Activated CD4-positive, alpha-beta T cell treated with anti-CD3 and anti-CD28 coated beads, Interleukin-2, Interleukin-4, amounts not matched to agents 100 ng/mL and 50 ng/mL, durations not matched to agents 16 hours and 8 hours (primary cell): ENCODE measurements at places on chromosomes 4 and X.

DNA sequence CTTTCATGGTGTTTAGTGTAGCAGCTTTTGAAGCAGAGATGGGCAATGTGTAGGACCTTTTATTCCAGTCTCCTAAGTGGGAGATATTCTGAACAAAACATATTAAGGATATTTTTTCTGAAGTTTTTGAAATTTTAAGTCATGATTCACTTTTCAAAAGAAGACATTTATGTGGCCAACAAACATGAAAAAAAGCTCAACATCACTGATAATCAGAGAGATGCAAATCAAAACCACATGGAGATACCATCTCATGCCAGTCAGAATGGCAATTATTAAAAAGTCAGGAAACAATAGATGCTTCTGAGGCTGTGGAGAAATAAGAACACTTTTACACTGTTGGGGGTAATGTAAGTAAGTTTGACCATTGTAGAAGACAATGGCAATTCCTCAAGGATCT is 76.0 kb downstream of the FAT4 start:
- no peak for DNase-seq

- DNase-seq: no peak
These were observed at the start of gene MTNR1A for GRCh38 chr4:186554914-186555827. TSS of gene MTNR1A (minus strand) at chr4:186555567. CDS start at chr4:186555365, 202 bp downstream.

- no peak for DNase-seq
These were observed 1.4 kb downstream of the PLXNB3 start for GRCh38 chrX:153765138-153766079.

DNA sequence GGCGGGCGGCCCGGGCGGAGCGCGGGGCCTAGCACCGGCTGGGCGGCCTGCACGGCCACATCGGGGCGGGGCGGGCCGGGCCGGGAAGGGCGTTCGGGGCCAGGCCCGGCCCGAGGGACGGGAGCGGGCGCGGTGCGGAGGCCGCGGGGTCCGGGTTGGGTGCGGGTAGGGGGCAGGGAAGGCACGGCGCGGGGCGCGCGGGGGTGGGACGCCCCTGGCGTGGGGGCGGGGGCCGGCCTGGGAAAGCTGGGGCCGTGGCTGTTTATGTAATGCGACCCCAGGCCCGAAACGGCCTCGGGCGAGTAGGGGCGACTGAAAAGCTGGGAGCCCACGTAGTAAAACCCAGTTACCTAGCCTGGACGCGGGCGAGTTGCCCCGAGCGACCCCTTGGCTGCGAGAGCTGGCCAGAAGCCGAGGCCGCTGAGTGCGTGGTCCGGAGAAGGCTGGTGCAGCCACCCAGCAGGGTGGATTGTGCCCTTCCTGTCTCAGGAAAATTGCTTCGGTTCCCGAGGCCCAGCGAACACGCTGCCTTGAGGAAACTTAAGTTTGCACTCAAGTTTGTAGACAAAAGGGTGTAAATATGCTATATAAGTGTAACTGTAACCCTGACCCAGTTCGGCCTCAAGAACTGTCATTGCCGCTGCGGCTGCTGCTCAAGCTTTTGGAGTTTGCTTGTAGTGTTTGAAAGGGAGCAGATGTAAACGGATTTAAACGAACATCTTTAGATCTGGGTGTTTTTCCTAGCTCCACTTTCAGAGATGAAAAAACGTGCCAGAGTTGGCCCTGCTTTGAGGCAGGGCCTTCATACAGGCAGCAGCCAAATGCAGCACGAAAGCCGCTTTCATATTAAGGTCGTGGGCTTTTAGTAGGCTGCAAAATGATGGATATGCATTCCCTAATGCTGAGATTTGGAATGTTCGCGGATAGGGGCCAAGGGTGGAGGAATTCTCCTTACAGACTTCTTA is 674 bp downstream of the SEC24B start:
- DNase-seq: no peak

- no peak for DNase-seq
These were observed 196.9 kb downstream of the NSUN7 start for GRCh38 chr4:40946652-40947051.

DNA sequence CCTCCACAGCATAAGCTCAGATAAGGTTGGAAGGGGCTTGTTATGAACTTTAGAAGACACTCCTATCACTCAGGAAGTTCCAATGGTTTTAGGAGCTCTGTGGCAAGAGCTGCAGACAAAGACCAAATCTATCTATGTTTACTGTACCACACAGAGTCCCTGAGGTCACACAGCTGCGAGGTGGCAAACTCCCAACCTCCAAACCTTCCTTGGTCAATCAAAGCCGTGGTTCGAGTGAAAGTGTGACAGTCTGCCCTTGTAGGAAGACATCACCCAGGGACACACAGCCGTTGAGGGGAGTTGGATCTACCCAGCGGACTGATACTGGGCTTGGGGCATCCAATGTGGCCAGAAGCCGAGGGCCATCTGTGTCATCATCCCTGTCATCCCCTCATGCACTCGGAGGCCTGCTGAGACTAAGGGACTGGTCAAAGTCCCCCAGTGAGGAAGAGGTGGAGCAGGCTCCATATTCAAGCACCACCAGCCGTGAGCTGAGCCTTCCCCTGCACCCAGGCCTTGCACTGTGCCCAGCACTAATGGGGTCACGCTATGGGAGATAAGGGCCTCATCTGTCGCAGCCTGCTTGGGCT is 26.8 kb downstream of the MAN2B2 start:
- DNase-seq: no peak

DNA sequence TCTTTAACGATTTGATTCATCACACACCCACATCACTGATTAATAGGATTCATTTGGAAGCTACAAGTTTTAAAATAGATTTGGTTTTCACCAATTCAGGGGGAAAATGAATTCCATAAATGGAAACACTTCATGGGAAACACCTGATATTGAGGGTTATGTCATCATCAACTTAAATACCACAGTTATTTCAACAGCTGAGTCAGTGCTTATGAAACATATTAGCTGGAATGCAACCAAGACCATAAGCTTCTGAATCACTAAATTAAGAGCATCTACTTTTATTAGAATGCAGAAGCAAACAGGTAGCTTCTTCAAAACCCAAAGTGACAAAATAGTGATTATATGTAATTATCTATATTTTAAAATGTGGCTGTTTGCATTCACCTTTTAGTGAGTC is 207.8 kb upstream of the DCAF8L1 start:
- no peak for DNase-seq

GRCh38 chr4:166493924-166494345 is 620.9 kb downstream of the TLL1 start:
- DNase-seq: no peak

DNA sequence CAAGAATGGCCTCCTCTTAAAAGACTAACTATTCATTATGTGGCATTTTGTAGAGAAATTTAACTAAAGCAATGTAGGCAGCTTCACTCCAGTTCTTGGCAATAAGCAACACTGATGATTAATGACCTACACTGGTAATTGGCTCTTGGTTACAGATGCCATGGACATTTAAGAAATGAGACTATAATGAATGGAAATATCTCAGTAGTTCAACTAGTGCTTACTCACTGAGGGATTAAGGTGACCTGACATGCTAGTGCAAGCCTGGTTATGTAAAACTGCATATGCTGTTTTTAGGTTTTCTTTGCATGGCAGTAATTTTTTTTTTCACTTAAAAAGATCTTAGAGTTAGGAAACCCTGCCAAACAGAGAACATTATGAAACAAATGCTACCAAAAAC is 152.7 kb upstream of the AADAT start:
- no peak for DNase-seq

DNA sequence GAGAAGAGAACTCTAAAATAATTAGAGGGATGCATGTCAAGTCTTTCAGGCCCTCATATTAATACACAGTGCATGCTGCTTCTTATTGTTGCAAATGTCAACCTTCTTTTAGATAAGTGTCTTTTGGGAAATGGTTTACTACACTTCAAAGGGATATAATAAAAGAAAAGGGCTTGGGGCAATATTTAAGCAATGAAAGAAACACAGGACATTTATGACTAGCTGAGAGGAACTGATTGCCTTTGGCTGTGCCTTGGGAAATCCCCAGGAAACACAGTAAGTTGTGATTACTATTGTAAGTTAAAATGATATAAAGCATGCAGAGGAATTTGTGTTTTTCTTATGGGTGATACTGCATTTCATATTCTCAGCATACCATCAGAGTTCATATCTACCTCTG is 1036.2 kb upstream of the GRID2 start:
- no peak for DNase-seq

DNA sequence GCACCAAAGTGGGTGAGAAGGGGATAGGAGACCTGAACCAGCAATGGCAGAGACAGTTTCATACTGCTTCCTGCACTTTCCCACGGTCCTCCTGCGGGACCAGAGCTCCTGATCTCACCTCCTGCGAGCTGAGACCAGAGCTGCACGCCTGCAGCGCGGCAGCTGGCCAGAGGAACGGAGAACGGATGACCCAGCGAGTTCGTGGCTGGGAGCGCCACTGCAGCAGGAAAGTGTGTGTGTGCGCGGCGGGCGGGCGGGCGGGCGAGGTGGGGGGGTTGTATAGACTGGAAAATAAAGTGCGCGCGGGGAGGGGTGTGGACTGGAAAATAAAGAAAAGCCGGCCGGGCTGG is 16.5 kb downstream of the MCF2 start:
- no peak for DNase-seq

GRCh38 chrX:129235903-129236302 is 287.4 kb downstream of the SMARCA1 start:
- no peak for DNase-seq
